Activated CD4-positive, alpha-beta T cell treated with anti-CD3 and anti-CD28 coated beads, Interleukin-2, Interleukin-6, amounts not matched to agents 100 ng/mL and 50 ng/mL, durations not matched to agents 16 hours and 8 hours (primary cell): ENCODE measurements at places on chromosomes 1 and 21.
A peak's percentile ranks its signal among the peaks of the same experiment; 100 is the strongest.

- DNase-seq, result no peak
Measured at GRCh38 chr1:63590166-63590560, 3.0 kb upstream of the PGM1 start.

DNA sequence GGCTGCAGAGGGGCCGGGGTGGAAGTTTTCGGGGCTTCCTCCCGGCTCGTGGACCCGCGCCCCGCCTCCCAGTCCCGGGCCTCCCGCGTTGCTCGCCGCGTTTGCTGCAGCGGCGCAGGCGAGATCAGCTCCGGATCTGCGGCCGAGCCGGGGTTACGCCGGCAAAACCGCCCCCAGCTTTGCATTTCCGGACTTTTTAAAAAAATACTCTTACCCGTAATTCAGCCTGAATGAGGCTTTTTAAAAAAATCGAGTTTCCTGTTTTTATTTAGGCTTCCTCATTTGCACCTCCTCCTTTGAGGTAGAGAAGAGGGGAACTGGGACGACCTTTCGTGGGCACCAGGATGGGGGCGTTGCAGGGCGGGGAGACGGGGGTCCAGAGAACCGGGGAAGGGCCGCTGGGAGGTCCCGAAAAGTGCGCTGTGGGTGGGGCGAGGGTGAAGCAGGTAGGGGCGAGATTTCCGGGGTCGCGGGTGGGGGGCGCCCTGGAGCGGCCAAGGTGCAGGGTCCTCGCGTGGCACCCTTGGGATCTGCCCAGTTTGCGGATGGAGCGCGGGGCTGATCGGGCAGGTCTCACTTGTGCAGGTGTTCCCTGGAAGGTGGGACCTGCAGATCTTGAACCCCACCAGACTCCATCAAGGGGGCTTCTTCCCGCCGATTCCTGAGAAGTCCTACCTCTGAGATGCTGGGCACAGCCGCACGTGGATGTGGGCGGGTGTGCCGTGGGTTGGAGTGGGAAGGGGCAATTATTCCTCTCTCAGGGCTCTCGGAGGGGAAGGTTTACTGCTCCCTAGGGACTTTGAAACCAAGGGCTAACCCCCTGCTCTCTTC is 1.1 kb downstream of the PIK3CD start:
- DNase-seq, result peak; percentile 77

DNA sequence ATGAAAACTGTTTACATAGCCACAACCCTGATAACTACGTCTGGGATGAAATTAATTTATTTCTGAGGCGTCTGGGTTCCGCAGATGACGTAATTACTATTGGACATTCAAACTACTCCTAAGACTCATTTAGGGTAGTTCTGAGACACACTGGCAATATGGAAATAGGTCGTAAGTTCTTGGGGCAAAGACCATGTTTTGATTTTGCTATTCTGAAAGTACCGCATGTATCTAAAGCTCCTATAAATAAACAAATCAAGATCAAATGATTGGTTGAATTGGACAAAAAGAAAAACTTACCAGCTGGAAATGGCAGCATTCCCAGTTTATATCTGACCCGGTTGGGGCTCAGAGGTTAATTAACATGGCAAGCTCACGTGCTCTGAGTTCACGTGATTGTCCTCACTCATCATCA is 74.3 kb downstream of the DHRS3 start:
- no peak for DNase-seq

DNA sequence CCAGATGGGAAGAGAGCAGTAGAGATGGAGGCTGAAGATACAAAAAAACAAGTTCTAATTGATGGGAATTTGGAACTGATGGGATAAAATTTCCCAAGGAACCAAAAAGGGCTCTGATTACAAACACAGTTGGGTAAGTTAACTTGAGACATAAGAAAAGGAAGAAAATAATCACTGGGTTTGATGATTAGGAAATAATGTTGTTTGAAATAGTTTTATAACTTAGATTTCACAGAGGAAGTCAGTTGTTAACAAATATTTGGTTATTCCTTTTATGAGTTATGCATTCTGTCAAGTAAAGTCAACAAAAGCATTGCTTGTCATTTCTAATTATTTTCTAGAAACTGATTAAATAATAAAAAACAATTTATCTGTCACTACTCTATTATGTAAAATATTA is 20.4 kb upstream of the SUCO start:
- no peak for DNase-seq

- DNase-seq, result no peak
Measured at GRCh38 chr1:40980068-40980452, 564 bp downstream of the CTPS1 start.

- DNase-seq, result peak; percentile 13
Measured at GRCh38 chr21:32712043-32712442, 15.8 kb downstream of the SYNJ1 start.

GRCh38 chr1:203324105-203325025 is 19.0 kb downstream of the BTG2 start:
- DNase-seq, result peak; percentile 45

- no peak for DNase-seq
Measured at GRCh38 chr1:169456029-169456428, 28.8 kb upstream of the CCDC181 start.

DNA sequence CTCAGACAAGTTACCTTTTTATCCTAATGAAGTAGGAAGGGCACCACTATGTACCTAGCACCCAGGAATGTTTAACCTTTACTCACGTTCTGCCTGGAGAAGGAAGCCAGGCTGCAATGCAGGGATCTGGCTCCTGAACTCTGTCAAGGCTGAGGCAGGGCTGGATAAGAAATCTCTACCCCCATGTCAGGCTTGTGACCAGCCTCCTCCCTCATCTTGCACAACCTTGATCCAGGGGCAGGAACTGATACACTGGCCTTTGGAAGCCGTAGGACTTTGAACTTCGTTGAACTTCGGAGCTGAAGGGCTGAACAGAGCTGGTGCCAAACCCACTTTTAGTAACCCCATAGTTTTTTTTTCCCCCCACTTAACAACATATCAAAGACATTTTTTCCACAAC is 8.0 kb upstream of the AKR1A1 start:
- no peak for DNase-seq

DNA sequence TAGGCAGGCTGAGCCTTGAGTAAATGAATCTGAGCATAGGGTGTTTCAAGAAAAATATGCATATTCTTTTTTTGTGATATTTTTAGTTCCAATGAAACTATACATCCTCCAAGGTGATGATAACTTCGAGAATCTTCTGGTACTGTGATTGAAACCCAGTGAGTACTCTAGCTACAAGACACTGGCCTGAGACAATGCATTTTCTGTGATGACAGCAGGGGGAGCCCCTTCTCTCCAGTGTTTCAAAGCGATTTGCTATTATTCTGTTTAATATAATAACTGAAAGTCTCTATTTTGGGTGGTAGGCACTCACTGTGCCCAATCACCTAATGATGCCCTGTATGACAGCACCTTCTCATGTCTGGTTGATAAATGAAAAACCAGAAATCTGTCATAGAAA is 12.1 kb downstream of the IRF2BP2 start:
- DNase-seq, result peak; percentile 76

GRCh38 chr1:109777980-109778625 is 14.4 kb upstream of the EPS8L3 start:
- no peak for DNase-seq

- DNase-seq, result no peak
Measured at GRCh38 chr1:28119556-28119955, 31.1 kb upstream of the EYA3 start.

DNA sequence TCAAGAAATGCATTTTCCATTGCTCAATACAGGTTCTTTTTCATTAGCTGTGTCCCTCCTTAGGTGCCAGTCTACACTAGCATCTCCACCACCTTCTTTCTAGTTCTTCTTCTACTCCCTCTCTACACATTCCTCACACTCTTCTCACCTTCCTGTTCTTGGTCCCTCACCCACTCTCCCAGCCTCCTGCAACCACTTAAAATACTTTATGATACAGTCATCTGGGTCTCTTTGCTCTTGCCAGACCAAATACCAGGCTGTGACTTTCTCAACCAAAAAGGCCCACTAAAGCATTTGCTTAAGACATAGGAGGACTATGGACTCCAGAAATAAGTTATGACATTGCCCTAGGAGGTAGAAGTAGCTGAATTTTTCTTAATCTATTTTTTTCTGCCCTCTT is 35.1 kb downstream of the PIGM start:
- DNase-seq, result no peak

- DNase-seq, result no peak
Measured at GRCh38 chr1:110133436-110133835, 16.9 kb upstream of the SLC6A17 start.

DNA sequence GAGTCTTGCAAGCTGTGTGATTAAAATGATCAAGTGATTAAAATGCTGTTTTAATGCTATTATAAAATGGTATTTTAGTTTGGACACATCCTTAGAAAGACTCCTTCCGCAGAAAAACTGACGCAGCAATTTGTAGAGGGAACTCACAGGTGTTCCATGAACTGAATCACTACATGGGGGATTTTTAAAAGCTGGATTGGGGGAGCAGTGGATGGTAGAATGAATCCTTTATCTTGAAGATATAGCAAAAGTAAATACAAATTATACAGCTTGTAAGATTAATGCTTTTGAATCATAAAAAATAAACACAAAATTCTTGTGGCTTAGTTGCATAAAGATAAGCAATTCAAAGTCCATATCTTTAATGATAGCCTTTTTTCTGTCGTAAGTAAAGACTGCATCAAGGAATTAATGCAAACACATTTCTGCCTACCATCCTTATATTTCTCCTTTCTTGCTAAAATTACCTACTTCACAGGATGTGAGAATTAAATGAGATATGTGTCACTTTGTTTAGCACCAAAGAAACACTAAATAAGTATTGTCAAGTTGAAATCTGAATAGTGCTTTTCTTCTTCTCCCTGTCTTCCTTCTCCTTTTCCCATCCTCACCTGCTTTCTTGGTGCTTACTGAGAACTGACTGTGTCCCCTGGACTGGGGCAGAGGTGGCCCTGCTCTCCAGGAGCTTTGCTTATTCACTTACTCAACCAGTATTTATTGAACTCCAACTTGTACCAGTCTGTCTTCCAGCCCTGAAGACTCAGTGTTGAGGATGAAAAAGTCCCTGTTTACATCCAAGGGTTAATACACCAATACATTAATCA is 61.5 kb upstream of the F3 start:
- no peak for DNase-seq

GRCh38 chr1:23449306-23449705 is 24.8 kb upstream of the TCEA3 start:
- no peak for DNase-seq

DNA sequence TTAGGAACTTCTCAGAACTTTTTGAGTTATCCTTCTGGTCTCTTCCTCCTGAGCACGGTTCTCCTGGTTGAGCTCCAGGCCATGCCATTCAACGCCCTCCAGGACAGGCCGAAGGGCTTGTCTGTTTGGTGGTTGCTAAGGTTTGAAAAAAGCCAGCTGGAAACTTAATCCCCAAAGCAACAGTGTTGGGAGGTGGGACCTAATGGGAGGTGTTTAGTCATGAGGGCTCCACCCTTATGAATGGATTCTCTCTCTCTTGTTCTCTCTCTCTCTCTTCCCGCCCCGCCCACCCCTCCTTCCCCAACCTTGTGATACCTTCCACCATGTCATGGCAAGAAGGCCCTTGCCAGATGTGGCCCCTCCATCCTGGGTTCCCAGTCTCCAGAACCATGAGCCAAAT is 829 bp downstream of the KCNE1 start:
- DNase-seq, result no peak

DNA sequence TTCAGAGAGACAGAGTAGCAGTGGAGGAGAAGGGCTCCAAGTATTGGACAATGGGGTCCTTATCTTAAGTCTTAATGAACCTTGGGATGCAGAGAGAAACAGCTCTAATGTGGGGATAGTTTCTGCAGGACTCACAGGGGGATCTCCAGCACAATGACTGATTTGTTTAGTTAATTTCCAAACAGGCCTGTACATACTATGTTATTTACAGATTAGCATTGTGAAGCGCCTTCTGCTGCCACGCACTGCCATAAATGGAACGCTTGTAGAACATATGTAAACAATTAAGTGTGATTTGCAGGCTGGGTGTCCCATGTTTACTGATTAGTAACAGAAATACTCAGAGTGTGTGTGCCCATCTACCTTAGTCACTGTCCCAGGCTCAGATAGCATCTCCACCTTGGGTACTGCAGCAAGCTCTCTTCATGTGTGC is 56.1 kb downstream of the NTPCR start:
- no peak for DNase-seq

DNA sequence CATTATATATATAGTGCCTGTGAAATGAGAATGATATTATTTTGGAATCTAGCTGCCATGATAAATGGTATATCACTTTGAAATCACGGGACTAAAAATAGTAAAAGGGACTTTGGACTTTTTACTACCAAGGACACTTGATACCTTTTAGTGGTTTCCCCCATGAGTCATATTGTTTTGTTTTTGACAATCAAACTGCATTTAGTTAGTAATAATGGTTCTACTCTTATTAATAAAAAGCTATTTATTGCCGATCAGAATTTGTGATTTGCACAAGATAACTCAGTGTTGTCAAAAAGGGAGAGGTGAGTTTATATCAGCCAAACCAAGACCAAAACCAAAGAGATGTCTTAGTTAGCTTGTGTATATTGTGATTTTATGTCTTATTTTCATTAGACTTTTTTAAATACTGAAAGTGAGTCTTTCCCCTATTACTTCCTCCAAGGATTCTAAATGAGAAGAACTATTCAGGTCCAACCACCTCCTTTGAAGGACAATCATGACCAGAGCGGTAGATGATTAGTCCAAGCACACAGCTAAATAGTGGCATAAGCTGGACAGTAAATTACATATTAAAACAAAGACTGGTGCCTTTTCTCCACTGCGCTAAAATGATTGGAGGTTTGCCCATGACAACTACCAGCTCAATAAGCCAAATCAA is 281.7 kb upstream of the ESRRG start:
- DNase-seq, result no peak

- DNase-seq, result no peak
Measured at GRCh38 chr1:231778009-231778719, 151.6 kb downstream of the DISC1 start.

DNA sequence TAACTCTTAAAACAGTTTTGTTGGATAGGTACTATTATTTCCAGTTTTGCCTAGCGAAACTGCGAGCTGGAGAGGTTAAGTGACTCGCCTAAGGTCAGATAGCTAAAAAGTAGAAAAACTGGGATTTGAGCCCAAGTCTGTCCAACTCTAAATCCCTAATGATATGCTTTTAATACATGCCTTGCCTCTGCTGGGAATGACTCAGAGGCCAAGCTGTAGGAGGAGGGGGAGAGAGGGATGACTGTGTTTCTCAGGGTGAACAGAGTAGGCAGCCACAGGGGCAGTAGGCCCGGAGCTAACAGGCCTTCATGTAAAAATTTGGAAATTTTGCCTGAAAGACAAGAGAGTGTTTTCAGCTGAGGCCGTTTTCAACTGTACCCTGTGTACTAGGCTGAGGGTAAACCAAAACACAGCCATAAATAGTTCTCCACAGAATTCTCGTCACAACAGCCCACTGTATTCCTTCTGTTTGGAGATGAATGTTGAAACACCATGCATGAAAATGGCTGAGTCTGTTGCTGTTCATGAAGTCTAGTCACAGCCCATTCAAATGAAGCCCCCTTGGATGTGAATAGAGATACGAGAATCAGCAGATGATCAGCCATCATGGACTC is 107.5 kb upstream of the HOOK1 start:
- no peak for DNase-seq

- DNase-seq, result peak; percentile 38
Measured at GRCh38 chr1:16905868-16906702, 10.3 kb downstream of the RNU1-2 start.

GRCh38 chr1:84037758-84038611 is 39.1 kb upstream of the TTLL7 start:
- no peak for DNase-seq

- DNase-seq, result no peak
Measured at GRCh38 chr1:183937611-183938010, 99.9 kb downstream of the COLGALT2 start.
